NCI-H345 (cell line): ENCODE measurements at places on chromosomes 16 and 17.

DNA sequence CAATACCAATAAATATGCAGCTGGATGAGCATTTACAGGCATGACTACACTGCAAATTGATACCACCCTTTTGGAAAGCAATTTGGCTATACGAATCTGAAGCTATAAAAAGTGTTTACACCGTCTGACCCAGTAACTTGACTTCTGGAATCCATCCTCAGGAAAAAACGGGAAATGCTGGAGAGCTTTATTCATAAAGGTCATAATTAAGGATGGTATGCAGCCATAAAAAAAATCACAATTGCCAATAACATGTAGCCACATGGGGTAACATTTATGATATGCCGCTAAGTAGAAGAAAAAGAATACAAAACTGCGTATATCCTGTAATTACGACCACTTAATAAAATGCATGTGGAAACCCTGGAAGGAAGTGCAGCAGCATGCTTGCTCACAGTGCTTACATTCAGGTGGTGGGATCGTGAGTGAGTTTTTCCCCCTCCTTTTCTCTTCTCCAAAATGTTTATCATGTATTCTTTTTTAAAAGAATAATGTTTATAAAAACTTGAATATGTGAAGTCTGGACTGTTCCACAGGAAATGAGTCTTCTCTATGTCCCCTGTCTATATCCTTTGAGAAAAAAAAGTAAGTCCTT is 34.2 kb downstream of the COPRS start:
- DNase-seq = no peak

DNA sequence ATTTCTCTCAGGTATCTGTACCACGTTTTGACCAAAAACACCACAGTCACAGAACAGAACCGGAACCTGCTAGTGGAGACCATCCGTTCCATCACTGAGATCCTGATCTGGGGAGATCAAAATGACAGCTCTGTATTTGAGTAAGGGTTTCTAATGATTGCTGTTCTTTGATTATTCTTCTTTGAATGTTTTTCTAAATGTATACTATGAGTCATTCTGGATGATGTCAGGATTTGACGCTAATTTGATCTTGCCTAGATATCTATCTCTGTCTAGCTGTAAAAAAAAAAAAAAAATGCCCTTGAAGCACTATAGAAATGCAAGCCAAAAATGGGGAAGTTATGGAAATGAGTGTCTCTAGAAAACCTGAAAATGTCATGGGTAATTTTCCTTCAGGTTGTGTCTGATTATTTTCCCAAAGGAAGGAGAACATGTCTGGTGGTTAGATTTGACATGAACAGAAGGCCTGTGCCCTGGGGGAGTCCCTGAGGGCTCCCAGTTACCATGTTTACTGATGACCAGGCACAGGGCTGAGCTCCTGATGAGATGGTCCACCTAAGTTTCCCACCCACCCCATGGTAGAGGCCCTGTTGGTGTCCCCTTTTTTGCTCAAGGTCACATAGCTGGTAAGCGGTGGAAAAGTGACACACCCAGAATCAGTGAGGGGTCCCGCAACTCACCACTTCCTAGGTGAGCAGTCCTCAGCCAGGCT is 13.6 kb downstream of the CLEC16A start:
- no peak for DNase-seq

DNA sequence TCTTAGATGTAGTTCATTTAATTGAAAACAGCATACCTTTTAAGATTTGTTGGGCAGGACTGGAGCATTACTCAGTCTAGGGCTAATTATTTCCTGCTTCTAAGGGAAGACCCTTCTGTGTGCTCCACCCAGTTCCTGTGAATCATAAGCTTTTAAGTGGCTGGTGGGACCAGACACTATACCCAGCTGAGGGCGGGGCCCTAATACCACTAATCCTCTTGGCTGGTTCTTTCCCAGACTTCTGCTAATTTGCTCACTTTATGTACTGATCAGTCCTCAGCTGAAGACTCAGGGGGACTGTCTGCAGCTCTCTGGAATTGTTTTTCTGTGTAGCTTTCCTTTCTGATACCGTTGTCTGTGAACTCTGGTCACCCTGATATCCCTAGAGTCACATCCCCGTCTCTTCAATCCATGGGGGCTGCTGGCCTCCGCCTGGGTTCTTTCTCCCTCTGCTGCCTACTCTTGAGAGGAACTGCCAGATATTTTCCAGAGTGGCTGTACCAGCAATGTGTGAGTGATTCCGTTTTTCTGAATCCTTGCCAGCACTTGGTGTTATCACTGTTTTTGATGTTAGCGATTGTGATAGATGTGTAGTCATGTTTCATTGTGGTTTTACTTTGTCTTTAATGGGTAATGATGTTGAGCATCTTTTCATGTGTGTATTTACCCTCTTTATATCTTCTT is 35.1 kb downstream of the MFSD11 start:
- no peak for DNase-seq

DNA sequence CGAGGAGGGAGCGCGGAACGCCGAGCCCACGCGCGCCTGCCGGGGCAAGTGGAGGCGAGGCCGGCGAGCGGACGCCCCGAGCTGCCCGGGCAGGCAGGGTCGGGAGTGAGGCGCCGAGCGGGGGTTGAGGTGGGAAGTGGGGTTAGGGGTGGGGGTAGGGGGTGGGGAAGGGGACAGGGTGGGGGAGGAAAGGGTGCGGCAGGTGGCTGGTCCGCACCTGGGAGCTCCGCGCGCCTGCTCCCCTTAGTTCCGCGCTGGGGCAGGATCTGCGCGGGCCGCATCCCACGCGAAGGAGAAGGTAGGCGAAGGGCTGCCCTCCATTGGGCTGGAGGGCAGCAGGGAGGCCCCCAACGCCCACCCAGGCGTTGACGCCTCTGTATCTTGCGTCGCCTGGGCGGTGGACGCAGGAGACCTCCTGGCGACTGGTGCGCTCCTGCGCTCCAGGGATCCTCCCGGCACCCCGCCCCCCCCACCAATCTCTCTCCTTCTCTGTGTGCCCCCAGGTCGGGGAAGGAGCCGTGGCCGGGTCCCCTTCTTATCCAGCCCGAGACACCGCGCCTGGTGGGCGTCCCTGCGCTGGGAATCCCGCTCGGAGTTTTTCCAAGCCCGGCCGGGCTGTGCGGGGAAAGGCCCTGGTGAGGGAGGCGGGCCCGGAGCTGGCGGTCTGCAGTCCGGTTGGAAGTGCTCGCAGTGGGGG is 51.3 kb upstream of the AMZ2 start:
- DNase-seq = no peak

DNA sequence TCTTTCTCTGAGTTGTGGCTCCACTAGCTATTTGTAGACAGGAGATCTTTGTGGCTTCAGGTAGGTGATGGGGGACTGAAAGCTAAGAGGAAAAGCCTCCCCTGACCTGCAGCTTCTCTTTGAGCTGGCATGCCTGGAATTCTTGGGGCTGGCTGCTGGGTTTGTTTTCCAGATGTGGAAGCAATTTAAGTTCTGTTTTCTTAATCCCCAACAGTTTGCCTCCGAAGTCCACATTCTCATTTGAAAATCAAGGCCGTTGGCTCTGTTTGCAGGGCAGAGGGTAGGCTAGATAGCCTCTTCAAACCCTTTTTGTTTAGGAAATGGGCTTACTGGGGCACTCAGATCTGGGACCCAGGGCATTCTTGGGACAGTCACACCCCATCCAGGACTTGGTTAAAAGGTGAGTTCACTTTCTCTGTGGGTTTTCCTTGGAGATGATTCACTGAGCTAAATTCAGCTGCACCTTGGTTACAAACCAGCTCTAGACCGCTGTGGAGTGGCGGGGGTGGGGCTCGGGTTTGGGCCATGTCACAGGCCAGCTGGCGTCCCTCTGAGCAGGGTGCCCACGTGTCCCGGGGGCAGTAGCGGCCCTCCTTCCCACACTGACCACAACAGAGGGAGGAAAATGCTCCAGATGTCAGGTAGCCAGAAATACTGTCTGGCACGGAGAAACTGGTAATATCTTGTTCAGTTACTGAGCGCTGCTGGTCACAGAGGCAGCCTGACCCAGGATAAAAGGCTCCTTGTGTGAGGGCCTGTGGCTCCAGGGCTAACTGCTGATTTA is 108.5 kb downstream of the RAB11FIP4 start:
- no peak for DNase-seq

DNA sequence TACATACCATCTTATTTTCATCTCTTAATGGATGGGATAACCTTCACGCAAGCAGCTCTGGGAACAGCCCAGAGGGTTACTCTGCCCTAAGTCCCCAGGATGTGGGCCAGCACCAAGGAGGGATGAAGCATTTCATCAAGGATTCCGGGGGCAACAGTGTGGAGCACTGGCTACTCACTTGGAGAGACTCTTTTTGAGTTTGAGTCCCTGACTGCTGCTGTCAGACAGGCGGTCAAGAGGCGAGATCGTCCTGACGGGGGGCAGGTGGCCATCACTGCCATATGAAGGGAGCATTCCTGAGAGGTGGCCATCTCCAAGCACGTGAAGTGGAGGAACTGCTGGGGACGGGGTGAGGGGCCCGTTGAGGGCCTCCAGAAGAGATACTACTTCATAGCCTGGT is 18.1 kb upstream of the FOXJ1 start:
- DNase-seq = no peak

DNA sequence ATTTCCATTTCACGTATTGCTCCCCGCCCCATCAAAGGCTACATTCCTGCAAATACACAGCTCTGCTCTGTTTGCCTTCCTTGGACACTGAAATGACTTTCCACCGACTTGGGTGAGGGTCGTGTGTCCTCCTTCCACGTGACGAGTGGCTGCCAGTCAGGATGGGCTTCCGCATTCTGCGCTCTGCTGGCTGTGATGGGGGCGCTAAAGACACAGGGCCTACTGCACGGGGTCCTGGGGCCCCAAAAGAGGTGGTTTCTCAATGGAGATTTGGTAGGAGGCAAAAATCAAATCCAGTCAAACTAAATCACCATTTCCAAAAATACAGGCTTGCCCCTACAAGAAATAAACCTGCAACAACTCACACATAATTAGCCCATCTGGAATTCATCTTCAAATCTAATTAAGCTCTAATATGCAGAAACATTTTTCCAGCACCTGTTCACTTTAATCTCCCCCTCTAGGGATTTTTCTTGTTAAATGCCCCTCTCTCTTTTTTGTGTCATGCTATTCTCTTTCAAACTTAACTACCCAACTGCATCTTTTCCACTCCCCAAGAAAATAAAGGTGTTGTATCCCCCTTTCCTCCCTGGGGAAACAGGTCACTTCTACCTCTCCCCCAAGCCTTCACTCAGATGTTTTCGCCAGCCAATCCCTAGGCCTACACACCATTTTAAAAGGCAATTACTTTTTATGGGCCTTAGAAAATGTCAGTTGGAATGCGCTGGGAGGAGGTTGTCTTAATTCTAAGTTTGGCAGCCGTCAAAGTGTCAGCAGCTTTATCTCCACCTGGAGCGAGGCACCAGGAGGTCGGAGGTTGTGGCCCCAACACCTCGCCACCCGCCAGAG is 21.9 kb upstream of the FAAP100 start:
- no peak for DNase-seq

DNA sequence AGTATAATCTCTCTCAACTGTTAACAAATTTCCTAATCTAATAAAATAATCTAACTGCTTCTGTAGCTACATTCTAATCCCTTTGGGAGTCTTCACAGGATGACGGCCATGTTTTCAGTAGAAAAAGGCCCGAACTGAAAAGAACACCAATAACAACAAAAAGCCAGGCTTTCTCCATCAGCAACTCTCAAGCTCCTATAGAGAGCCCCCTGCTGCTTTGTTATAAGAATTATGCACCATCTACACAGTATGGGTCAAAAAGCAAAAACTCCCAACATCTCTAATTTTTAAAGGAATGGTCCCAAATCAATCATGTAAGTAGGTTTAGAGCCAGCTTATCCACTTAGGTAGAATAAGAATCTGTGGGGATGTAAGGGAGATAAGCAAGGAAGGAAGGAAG is 163.6 kb upstream of the C17orf78 start:
- DNase-seq = no peak

- no peak for DNase-seq
Observed at GRCh38 chr17:69042308-69042707, 18.4 kb downstream of the ABCA9 start.

DNA sequence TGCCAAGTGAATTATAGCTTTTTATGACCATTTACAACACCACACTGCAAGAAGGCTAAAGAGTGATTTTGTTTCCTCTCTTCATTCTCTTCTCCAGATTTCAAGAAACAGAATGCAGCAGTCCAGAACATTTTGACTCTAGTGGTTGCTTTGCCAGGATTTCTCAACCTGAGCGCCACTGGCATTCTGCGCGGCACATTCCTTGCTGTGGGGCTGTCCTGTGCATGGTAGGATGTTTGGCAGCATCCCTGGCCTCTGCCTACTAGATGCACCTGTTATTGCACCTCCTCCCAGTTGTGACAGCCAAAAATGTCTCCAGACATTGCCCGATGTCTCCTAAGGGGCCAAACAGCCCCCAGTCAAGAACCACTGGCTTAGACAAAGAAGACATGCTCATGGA is 25.7 kb upstream of the SLC39A11 start:
- no peak for DNase-seq

- no peak for DNase-seq
Observed at GRCh38 chr16:49940464-49941224, 84.4 kb upstream of the CNEP1R1 start.

GRCh38 chr17:22217135-22217534 is 524.8 kb downstream of the KCNJ18 start:
- DNase-seq = no peak

GRCh38 chr17:17890773-17891759 is 54.3 kb upstream of the SREBF1 start:
- DNase-seq = peak; percentile 27

DNA sequence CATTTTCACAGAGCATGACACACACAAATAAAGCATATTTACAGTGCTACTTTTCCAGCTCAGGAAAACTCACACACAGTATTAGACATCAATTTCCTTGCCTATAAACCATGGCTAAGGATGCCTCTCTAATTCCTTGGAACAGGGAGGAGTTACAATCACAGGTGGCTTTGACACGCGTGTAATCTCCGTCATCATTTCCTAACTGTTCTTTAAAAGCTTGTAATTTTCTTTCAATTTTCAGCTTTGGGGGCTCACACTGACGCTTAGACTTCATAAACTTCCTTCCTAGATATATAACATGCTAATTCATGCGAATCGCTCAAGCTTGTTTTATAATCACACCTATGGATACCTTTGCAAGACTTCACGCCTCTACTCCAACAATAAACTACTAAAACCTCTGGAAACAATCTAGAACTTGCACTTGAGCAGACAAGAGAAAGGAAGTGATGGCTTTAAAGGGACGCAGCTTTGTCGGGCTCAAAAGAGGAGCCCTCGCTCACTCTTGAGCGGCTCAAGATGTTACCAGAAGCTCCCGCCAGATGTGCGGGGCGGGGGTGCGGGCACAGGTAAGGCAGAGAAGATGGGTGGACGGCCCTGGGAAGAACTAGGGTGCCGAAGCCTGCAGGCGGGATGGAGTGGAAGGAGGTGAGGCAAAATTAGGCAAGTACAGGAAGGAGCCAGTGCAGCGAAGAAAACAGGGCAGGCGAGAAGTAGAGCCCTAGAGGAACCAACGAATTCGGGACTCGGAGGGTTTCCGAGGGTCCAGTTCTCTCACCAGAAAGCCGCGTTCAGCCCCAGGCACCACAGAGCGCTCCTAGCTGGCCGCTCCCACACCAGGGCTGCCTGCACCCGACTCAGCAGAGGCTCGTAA is 631 bp downstream of the RETREG3 start:
- no peak for DNase-seq

DNA sequence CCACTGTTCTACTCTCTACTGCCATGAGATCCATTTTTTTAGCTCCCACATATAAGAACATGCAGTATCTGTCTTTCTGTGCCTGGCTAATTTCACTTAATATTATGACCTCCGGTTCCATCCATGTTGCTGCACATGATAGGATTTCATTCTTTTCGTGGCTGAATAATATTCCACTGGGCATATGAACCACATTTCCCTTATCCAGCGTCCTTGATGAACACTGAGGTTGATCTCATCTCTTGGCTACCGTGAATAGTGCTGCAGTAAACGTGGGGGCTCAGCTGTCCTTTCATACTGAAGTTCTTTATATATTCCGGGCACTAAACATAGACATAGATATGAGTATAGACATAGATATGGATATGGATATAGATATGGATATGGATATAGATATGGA is 109.3 kb upstream of the TNRC6C start:
- DNase-seq = no peak
